Left colon (tissue), 2 donors: ENCODE measurements at places on chromosomes 11 and 22.

GRCh38 chr11:19242179-19242932 lies 1.6 kb upstream of the E2F8 start:
- no peak for DNase-seq

DNA sequence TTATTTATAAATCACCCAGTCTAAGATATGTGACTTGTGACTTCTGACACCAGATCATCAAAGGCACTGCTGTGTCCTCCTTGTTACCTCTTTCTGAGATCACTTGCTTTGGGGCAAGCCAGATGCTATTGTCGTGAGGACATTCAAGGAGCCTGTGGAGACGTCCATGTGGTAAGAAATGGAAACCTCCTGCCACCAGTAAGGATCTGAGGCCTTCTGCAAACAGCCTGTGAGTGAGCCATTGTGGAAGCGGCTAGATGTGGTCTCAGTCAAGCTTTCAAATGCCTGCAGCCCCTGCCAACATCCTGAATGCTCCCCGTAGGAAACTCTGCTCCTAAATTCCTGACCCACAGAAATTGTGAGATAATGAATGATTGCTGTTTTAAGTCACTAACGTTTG lies 11.7 kb upstream of the RDX start:
- DNase-seq = no peak

- DNase-seq = no peak
Observed at GRCh38 chr11:83124636-83125424, 32.1 kb upstream of the PCF11 start.

DNA sequence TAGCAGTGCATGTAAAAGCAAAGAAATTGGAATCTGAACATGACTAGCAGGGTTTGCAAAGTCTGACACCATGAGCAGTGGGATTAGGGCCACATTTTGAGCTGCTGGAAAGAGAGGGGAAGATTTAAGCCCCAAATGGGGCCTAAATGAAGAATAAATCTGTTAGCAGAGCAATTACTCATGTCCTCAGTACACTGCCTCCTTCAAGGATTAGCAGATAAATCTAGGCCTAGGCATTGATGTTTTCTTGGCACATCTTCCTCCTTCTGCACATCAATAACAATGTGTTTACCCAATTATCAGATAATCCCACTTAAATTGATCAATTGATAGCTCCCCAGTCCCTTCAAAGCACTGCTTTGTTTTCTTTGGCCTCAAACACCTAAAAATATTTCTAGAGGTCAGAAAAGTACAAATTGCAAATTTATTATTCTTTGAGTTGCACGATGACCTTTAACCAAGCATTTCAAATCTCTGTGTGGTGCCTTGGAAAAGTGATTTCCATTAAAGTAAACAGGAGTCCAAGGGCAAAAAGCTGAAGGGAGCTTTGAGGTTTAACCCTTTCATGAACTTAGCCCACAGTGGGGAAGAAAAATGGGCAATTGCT lies 514.7 kb upstream of the CHORDC1 start:
- DNase-seq = no peak

DNA sequence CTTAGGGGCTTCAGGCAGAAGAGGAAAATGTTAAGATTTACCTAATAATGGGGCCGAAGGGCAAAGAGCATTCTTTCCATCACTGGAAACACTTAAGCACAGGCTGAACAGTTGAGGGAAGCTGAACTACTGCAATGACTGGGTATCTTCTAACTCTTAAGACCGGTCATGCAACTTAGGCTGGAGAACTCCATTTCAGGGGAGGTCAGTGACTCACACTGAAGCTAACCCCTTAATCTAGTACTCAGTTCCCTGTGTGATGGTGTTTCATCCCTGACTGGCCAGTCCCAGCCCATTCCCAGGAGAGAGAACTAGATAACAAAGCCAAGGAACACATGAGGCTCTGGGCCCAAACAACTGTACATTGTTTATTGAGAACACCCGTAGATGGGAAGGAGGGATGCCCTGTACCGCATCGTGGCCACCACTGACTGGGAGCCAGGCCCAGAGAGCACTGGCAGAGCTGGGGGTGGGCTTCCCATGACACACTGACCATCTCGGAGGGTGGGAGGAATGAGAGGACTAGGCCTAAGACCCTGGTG lies 10.5 kb downstream of the RPL27A start:
- no peak for DNase-seq
